ENCODE measurements at places on chromosomes 6 and 20.

DNA sequence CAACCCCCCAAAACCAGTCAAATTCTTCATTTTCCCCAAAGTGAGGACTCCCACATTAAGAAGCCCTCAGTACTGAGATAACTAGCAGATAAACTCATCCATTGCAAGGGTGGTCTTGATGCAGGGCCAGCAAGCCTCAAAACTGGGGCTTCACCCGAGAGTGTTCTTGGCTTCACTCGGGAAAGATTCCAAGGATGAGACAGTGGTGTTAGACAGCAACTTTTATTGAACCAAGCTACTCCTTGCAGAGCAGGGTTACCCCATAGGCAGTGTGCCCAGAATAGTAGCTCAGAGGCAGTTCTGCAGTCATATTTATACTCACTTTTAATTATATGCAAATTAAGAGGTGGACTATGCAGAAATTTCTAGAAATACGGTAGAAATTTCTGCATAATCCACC, 15.8 kb upstream of the HLA-DQA1 start:
- DNase-seq: no peak

GRCh38 chr6:133099573-133099972, 141.6 kb upstream of the EYA4 start:
- peak; percentile 60 for DNase-seq

GRCh38 chr6:9938801-9939200, 476.1 kb downstream of the TFAP2A start:
- no peak for DNase-seq

GRCh38 chr6:18215436-18215835, 48.9 kb downstream of the DEK start:
- no peak for DNase-seq

DNA sequence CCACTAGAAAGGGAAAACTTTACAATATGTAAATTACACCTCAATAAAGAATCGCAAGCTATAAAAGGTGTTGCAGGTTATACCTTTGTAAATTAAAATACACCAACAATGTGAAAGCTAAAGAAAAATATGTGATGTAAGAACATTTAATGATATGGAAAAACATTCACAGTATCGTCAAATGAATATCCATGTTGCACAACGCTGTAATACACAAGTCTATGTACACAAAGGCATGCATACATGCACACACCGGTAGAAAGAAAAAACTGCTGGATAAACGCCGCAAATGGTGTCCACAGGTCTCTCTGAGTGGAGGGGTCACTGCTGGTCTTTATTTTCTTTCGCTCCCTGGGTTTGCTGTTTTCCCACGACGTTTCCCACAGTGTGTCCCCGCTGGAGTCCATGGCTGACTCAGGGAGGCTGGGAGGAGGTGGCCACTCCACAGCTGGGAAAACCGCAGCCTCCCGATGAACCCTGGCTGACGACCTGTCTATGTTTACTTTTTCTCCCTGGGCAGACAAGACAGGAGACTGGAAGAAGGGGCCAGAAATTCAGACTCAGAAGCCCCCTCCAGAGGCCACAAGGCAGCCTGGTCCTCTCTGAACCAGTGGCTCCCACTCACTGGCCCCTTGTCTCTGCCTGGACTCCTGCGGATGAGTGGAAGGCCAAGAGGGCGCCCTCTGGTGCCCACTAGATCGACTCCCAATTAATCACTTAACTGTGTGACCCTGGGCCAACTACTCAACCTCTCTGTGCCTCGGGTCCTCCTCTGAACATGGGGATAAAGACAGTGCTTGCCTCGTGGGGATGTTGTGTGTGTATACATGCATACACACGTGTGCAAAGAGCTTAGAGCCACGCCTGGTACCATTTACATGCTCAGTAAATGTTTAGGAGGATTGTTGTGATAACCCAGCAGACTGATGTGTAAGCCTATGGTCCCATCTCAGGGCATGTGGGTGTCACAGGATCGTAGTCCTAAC, 12.8 kb upstream of the BPI start:
- peak; percentile 29 for DNase-seq

- no peak for DNase-seq
Measured at GRCh38 chr20:51451484-51451883, 91.0 kb downstream of the NFATC2 start.

- no peak for DNase-seq
Measured at GRCh38 chr20:23782366-23782983, 31.7 kb upstream of the CST1 start.

DNA sequence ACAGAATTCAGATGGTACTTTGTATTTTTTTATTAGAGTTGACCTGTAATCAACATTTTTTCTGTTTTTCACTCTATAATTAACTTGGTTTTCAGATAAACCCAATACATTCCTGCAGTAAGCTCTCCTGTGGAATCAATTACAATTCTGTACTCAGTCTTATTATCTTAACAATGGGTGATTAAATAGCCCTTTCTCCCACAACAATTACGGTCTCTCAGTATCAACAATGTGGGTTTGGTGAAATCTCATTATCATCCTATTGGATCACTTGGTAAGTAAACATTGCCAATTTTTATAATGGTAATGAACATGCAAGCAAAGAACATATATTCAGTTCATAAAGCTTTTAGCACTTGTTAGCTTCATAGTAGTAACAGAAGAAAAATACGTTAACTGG, 438.9 kb upstream of the EPHA7 start:
- DNase-seq: no peak

- no peak for DNase-seq
Measured at GRCh38 chr6:134230087-134230700, 87.7 kb downstream of the SGK1 start.

- DNase-seq: no peak
Measured at GRCh38 chr20:57179265-57179664, 87.2 kb downstream of the BMP7 start.

- DNase-seq: no peak
Measured at GRCh38 chr6:49551866-49552129, 1.3 kb downstream of the C6orf141 start.

GRCh38 chr20:17576215-17576614, 6.3 kb downstream of the DSTN start:
- DNase-seq: no peak

DNA sequence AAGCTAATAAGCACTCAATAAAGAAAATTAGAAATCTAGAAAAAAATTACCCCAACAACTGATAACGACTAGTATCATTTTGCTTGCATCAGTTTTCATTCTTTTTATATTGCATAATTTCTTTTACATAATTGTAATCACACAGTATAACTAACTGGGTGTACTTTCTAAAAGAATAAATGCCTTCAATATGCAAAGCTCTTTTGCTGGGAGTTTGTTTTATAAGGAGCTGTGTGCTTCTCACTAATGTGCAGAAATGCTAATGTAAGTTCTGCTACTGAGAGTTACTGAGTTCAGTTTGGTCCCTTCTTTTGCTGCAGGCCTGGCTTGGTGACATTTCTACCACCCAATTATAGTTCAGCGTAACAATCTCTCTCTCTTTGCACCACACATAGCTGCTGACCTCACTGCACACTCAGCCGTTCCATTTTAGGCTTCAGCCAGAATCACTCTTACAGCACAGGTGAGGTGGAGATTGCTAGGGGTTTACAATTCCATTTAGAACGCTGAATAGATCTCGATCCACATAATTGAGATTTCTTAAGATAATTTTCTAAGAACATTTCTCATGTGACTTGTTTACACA, 20.9 kb upstream of the KLHL31 start:
- no peak for DNase-seq

DNA sequence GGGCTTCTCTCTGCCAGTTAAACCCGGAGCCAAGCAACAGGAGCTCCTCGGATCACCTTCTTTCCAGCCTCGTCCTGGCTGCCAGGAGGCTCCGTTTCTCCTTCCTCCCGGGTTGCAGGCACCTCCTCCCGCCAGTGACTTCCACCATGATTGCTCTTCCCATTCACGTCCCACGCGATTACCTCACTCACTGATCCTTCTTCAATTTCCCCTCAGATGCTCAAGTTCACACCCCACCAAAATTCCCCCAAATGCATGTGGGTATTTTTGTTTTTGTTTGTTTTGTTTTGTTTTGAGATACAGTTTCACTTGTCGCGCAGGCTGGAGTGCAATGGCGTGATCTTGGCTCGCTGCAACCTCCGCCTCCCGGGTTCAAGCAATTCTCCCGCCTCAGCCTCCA, 25.1 kb downstream of the KCNQ2 start:
- DNase-seq: no peak

- no peak for DNase-seq
Measured at GRCh38 chr6:148735989-148736388, 10.8 kb upstream of the UST start.

DNA sequence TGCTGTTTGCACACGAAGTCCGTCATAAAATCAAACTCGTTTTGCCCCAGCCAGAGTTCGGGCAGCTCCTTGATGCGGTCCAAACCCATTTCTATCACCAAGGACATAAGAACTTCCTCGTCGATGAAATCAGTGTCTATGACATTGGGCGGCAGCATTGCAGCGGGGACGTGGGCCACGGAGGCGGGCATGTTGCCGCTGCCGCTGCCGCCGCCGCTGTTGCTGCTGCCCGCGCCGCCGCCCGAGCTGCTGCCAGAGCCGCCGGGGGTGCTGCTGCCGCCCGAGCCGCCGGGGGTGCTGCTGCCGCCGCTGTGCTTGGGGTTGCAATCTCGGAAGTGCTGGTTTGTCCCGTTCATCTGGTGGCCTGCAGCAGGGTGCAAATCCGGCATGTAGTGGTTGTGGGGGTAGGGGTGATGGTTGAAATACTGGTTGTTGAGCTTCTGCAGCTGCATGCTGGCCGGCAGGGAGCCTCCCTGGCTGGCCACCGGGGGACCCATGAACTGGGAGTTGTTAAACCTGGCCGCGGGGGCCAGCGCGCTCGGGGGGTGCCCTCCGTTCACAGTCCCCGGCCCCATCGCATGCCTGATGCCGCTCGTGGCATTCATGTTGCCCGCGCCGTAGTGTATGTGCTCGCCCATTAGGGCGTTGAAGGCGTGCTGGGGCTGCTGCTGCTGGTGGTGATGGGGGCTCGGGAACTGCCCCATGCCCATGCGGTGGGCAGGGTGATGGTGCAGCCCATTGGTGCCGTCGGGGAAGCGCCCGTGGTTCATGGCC, 1.1 kb downstream of the CITED2 start:
- DNase-seq: peak; percentile 32

DNA sequence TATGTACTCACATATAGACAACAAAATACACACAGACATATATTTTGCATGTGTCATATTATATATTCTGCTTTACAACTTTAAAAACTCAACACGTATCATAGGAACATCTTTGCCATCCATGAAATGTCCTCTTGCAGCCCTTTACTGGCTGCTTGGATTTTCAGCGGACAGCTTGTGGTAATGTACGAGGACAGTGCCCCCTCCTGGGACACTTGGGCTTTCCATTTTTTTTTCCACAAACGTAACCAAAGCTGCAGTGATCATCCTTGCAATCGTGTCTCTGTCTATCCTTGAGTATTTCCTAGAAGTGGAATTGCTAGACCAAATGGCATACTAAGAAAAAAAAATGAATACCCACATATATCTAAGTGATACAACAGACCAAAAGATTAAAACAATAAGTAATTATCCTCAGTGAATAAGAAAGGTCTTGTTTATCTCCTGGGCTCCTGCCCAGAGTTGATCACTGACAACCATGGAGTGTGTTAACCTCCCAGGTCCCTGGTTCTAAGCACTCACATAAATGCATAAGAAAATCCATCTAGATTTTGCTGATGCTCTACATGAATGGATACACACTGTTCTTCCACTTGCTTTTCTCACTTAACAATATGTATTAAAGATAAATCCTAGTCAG, 18.1 kb downstream of the BPI start:
- peak; percentile 57 for DNase-seq

GRCh38 chr20:17749978-17750721, 50.4 kb downstream of the BANF2 start:
- no peak for DNase-seq

- no peak for DNase-seq
Measured at GRCh38 chr6:65112435-65112834, 594.6 kb downstream of the EYS start.

DNA sequence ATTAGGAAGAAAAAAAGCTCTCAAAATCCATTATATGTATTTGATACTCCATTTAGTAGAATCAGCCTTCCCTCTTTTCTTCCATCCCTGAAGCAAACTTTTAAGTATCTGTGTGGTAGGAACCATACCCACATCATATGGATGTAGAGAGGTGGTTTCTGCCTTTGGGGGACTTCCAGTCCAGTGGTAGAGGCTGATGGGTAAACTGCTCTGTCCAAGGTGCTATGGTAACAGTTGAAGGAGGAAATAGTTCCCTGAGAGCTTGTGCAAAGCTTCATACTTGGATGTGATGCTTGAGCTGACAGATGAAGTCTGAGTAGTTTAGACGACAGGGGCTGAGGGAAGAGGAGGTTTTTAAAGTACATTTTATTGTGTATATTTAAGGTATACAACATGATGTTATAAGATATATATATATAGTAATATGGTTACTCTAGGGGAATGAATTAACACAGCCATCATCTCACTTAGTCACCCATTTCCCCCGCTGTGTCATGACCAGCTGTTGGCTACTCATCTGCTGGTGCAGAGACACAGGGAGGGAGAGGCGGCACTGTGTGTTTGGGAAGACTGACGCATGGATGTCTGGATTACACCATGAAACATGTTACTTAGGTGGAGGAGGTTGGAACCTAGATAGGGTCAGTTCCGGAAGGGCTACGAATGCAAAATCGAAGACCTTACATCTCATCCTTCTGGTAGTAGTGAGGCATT, 185.2 kb downstream of the FARS2 start:
- DNase-seq: no peak

DNA sequence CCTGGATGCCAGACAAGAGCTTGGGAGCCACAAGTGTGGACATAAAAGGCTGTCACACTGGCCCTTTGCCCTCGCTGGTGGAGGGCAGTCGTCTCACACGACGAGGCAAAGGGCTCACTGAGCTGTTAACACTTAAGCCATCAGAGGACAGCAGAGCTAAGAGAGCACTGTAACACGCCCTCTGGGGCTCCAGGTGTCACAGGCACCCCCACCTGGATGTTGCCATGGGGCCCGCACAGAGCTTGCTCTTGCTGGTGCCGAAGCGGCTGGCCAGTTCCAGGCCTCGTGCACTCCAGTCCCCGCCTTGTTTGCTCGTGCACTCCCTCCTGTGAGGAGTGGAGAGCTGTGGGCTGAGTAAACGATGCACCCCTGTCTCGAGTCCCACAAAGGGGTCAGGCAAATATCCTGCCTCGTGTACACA, 37.4 kb downstream of the SLC35D3 start:
- DNase-seq: no peak

DNA sequence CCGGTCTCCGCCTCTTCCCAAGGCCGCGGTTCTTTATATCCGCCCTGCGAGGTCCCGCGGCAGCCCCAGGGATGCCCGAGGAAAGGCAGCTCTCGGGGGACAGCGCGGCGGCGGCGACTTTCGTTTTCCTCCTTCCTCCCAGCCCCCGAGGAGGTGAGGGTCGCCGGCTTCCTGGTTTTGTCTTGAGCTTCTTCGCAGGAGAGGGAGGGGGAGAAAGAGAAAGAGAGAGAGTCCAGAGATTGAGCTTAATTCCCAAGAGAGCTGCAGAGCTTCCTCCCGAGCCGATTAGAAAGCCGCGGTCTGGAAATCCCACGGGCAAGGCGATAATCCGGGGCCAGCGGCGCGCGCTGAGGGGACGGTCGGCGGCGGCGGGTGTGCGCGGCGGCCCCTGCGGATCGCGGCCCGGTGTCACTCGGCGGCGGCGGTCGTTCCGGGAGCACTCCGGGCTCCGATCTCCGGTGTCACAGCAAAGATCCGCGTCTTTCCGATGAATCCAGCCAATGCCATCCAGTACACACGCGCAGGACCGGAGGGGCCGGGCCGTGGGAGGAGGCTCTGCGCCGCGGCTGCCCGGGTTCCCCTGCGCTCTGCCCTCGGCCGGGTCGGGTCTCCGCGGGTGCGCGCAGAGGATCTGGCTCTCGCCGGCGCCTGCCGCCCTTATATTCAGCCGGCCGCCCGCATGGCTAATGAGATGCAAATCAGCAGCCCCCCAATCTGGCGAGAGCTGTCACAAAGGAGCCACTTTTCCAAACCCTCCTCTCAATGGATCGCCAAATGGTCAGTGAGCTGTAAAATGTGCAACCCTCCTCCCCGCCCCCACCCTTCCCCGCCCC, at the start of gene DLL1:
Gene DLL1 (minus strand): TSS at position 783 of the 833 bp plus-strand sequence. CDS start 939 bp downstream, outside the sequence.
- no peak for DNase-seq

Data from fibroblast of the conjunctiva (primary cell).